ENCODE measurements at places on chromosomes 12 and 14.

GRCh38 chr12:30850684-30851083 is 75.9 kb upstream of the TSPAN11 start:
- no peak for DNase-seq

DNA sequence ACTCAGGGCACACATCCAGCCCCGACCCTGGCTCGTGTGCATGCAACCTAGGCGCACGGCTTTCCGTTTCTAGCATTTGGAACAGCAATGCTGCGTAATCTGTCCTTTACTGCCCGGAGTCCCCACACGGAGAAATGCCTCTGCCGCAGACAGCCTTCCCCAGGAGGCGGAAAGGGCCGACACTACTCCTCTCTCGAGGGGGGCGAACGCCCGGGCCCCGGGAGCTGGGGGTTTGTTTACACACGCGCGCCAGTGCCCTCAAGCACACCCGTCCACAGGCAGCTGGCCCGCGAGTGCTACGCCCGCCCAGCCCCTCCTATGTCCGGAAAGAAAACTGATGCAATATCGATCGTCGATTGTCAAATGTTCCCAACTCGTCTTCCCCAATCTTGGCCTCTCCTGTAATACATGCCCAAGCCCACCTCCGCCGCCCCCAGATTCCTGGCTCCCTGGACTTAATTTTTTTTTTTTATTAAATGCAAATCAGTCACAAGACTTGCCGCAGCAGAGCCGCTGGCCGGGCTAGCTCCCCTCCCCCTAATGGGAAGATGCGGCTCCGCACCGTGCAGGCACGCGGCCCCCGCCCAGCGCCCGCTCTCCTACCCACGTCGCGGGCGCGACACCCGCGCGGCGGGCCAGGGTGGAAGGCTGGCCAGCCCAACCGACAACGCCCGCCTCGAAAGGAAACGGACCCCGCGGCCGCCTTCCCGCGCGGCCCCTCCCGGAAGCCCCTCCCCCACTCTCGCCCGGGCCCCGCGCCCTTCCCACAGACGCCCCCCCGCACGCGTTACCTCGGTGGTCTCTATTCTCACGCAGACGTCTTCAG is 642 bp downstream of the SLC38A2 start:
- DNase-seq = peak; percentile 71

DNA sequence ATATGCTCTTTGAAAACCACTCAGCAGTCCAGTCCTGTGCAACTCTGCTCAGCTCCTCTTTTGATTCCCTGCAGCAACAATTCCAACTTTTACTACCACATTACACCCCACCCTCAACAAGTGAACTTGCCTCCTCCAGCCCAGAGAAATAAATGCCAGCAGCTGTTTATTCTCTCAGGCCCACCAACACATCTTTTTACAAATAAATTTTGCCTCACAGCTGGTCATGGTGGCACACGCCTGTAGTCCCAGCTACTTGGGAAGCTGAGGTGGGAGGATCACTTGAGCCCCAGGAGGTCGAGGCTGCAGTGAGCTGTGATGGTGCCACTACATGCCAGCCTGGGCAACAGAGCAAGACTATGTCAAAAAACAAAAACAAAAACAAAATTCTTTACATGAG is 9.8 kb downstream of the SNX6 start:
- no peak for DNase-seq

GRCh38 chr14:88947646-88948598 is 123.5 kb downstream of the TTC8 start:
- no peak for DNase-seq

DNA sequence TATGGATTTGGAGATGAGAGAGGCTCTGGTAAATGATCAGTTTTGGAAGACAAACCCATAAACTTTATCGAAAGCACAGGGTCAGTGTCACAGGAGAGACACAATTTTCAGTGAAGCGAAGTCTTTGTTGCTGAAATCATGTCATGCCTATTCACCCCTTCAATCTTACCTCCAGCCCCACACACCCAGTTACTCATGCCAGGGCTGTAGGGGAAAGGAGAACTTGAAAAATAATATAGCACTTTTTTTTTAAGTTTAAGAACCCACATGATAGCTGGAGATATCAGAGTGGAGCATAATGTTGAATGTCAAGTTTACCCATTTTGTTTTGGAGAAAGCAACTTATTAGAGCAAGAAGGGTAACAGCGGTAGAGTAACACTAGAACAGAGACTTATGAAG is 107.4 kb downstream of the SSPN start:
- DNase-seq = no peak

- no peak for DNase-seq
Observed at GRCh38 chr14:101313268-101313667, 248.0 kb upstream of the DIO3 start.

DNA sequence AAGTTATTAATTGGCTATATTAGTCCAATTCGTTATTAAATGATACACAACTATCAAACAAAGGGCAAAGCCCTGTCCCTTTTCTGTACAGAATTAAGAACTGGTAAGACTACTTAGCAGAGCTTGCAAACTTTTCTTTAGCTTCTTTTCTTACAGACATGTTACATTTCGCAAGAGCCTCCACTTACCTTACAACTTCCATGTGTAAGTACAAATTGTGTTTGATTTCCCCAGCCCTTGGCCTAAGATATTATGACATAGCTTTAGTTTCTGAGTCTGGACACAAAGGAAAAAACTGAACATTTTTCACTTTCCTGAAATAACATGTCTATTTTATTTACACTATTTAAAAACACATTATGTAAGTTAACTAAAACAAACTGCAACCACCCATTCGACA is 1.7 kb downstream of the ATF7 start:
- DNase-seq = no peak

DNA sequence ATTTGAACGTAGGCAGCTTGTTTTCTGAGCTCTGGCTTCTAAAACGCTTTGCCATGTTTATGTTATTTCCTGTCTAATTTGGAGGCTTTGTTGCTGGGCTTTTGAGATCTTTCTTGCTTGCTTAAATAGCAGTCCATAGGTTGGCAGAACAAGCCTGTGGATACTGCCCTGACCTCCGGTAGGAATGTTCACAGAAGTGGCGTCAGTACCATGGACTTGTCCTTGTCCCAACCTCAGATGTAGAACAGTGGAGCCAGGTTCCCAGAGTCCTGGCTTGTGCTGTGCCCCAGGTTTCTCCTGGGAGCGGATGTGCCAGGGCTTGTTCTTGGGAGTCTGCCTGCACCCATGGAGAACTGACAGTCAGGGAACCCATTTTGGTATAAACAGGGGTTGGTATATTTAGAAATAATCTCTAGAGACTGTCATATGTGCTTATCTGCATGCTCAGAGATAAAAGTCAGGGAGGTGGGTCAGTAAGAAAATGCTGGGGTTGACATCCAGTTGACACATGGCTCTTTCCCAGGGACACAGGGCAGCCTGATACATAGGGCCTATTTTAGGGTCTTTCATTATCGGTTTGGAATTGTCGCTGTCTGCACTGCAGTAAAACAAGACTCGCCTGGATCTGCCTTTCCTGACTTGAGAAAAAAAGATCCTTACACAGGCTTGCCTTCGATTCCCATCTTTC is 22.9 kb downstream of the CACNA1C start:
- no peak for DNase-seq

DNA sequence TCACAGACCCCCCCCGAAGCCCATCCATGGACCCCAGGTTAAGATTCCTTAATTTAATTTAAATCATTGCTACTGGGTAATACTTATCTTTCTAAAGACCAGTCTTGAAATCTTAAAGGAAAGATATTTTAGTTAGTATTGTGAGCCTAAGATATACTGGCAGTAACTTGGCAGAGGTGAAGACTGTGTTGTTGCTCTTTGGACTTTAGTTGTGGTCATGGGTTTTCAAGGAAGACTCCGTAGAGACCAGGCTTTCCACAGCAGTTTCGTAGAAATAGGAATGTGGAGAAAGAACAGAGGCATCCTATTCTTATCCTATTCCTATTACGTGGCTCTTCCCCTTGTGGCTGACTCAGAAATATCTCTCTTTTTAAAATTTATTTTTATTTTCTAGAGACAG is 99.0 kb downstream of the SCN8A start:
- no peak for DNase-seq

GRCh38 chr14:90087433-90087832 is 25.6 kb downstream of the KCNK13 start:
- peak; percentile 39 for DNase-seq

- no peak for DNase-seq
Observed at GRCh38 chr12:110743571-110744093, 941 bp upstream of the PPP1CC start.

DNA sequence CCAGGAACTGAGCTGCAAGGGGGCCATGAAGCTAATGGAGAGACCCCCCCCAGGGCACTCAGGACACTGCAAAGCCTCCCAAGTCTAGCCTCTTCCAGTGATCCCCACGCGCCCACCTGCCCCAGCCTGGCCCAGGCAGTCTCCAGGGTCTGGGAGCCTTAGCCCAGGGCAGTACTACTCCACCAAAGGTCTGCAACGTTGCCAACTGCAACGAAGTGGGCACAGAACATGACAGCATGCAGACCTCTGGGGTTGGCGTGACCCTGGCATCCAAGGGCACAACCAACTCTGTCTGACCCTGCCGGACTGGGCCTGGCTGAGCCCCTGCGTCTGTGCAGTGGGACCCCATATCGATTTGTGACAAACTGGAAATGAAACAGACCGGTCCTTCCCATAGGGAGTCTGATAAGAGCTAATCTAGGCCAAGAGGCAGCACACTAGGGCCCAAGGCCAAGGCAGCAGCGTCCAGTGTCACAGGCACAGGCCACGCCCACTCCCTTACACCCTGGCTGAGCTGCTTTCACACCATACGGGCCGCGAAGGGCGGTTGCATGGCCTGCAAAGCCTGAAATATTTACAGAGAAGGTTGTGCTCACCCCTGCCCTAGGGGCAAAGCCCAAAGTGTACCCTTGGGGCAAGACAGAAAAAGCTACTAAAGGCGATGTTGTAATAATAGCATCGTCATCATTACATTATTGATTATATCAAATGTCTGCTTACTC is 76.7 kb downstream of the NCOR2 start:
- no peak for DNase-seq

GRCh38 chr12:91926848-91927247 is 218.8 kb downstream of the BTG1 start:
- no peak for DNase-seq

DNA sequence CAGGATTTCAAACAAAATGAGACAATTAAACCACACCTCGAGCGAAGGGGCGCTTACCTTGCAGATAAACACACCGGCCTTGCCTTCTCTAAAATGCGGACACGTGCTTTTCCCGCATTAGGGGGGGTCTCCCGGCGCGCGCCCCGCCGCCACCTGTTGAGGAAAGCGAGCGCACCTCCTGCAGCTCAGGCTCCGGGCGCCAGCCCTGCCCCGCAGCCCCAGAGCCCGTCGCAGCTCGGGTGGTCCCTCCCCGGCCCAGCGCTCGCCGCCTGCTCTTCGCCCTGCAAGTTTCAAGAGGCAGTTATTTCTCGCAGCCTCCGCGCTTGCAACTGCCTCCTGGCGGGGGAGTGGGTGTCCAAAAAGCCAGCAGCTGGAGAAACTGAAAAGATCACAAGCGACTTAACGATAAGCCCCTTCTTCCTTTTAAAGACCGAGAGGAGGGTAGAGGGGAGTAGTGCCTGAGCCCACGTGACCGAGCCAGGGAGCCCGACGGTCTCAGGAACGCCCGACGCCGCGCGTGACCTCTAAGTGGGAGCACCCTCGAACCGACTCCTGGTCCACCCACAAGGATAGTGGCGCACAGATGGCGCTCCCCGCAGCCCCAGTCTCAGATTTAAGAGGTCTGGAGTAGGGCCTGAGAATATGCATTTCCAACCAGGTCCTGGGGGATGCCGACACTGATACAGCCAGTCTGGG is at the start of gene ESR2:
TSS of gene ESR2 (minus strand) at position 396 of the 696 bp plus-strand sequence. CDS start 11,386 bp downstream, outside the sequence.
- DNase-seq = peak; percentile 9

DNA sequence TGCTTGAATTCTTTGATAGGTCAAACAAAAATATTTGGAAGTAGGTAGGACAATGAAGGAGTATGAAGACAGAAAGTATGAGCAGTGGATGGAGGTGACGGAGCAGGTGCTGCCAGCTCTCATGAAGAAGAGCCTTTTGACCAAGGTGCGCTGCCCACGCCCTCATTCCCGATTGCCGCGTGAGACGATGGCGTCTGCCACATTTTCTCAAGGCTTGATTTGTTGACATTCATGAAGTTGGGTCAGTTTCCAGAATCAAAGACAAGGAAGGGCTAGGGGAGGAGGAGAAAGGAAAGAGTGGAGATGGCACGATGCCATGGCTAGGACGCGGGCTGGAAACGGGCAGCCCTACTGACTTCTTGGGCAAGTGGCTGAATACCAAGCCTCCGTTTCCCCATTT is 37.1 kb downstream of the DNAH10 start:
- DNase-seq = no peak

GRCh38 chr12:116433249-116433648 is 125.9 kb upstream of the MAP1LC3B2 start:
- no peak for DNase-seq
